Smooth muscle cell of the pulmonary artery (primary cell): ENCODE measurements at places on chromosomes 2 and 18. TPM values are rescaled to one million over a fixed set of nuclear protein-coding genes. Genes with fewer than 3 reads are reported as not detected.

VAPA gene
- total RNA-seq, result 256 TPM in 2 replicates

CDK15 gene
- total RNA-seq, result 0.52 and 1.5 TPM in 2 replicates

SLC39A6 gene
- total RNA-seq, result 186 and 218 TPM in 2 replicates

RBM43 gene
- total RNA-seq, result 5.6 and 8.1 TPM in 2 replicates

CELF4 gene
- total RNA-seq, result not detected in 2 replicates

SLC38A11 gene
- 0.13 and 0.83 TPM in 2 replicates for total RNA-seq

PLB1 gene
- total RNA-seq, result 0.46 and 1.3 TPM in 2 replicates

GCKR gene
- 7.4 and 8.5 TPM in 2 replicates for total RNA-seq

GAL3ST2 gene
- total RNA-seq, result 0.33 and 0.46 TPM in 2 replicates

PDE11A gene
- 0.20 and 0.50 TPM in 2 replicates for total RNA-seq

TDRD15 gene
- not detected in 2 replicates for total RNA-seq

GPR45 gene
- not detected in 2 replicates for total RNA-seq

SKOR2 gene
- not detected in 2 replicates for total RNA-seq

AQP12B gene
- not detected in 2 replicates for total RNA-seq

SPATA3 gene
- total RNA-seq, result not detected in 2 replicates

BMP10 gene
- total RNA-seq, result not detected in 2 replicates

IL1F10 gene
- not detected in 2 replicates for total RNA-seq

RAB6C gene
- total RNA-seq, result not detected in 2 replicates

LIPG gene
- 5.5 and 43.0 TPM in 2 replicates for total RNA-seq

AOX1 gene
- total RNA-seq, result 13.0 and 32.9 TPM in 2 replicates

EFR3B gene
- 0.85 and 2.4 TPM in 2 replicates for total RNA-seq

ACAA2 gene
- total RNA-seq, result 28.4 and 32.4 TPM in 2 replicates

MC4R gene
- not detected in 2 replicates for total RNA-seq

FOXD4L1 gene
- total RNA-seq, result 0.13 and 0.17 TPM in 2 replicates

PRKAG3 gene
- 0.10 and 0.52 TPM in 2 replicates for total RNA-seq

CYBRD1 gene
- 265 and 312 TPM in 2 replicates for total RNA-seq
